ENCODE measurements at places on chromosomes 5 and 9.

DNA sequence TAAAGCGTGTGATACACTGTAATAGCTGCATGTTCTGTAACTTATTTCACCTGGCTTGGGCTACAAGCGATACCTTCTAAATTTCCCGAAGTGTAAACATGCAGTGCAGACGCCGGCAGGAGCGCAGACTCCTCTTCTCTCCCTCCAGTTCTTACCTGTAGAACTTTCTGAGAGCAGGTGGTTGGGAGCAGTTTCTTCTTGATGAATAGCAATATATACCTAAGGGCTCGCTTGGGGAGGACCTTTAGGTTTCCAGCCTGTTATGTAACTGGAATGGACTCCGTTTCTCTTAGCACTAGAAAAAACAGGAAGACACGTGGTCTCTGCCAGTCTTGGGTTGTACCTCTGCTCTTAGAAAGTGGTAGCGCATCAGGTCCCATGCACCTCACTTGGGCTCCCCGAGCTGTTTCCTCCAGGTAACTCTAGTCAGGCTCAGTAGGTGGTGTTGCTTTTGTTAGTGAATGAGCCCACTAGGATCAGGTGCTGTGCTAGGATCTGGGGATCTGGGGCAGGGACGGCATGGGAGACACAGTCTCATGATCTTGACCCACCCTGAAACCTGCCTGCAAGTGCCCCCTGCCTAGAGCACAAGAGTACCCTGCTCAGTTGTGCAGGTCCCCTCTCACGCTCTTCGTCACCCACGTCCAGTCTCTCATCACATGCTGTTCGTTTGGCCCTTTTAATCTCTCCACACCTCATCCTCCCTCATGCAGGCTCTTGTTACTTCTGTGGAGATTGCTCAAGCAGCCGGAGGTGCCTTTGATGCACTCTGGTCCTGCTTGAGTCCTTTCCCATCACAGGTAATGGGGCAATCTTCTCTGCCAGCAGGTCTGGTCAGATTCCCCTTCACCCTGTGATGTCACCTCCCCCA is 2.8 kb downstream of the TENT4A start:
- DNase-seq, result no peak

DNA sequence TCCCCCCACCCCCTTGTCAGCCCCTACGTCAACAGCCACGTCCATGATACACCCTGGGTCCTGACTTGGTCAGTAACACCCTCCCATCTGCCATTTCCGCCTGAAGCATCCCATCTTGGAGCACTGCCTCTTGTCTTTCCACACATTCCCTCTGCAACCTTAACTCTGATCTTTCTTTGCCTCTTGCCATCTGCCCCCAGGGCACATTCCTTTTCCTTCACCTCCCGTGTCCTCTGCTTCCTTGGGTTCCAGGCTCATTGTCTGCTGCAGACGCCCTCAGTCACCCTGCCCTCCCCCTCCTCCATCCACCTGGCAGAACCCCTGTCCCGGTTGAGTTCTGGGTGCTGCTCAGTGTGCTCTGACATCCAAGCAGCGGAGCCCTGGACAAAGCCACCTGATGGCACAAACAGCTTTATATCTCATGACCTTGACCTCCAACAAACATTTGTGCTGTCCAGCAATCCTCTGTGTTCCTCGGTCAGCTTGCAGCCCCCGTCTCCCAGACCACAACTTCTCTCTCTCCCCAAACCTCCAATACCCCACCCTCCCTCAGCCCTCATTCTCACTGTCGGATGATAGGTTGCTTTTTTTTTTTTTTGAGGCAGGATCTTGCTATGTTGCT is 97.7 kb upstream of the IER5L start:
- no peak for DNase-seq

DNA sequence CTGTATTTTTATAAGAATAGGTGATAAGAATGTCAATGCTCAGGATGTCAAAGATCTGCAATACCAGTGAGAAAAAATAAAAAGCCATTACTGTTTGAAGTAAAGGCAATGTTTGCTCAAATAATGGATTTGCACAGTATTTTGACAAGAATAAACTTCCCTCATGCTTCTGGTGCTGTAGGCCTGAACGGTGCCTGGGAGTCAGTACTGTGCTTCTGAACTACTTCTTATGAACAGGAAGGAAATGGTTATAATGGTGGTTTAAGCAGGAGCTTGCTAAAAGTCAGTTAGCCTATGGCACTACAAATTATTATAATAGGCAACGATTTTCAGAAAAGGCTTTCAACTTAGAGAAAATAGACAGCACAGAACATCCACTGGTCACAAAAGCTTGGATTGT is 548.3 kb upstream of the CDH18 start:
- DNase-seq, result no peak

- DNase-seq, result no peak
Observed at GRCh38 chr5:3182133-3182876, 413.3 kb upstream of the IRX1 start.

- DNase-seq, result no peak
Observed at GRCh38 chr9:137373611-137373980, 49.4 kb downstream of the EXD3 start.

DNA sequence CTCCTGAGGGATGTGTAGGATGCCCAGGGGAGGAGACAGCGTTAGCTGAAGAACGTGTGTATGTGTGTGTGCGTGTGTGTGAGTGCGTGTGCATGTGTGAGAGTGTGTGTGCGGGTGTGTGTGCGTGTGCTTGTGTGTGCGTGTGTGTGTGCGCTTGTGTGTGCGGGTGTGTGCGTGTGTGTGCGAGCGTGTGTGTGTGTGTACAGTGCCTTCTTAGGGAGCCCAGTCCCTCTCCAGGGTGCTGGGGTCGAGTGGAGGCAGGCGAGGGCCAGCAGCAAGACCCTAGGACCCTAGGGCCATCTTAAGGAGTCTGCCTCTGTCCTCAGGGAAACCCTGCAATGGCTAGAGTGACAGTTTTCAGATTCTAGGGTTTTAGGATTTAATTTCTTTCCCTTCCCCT is 26.0 kb upstream of the STXBP1 start:
- no peak for DNase-seq

DNA sequence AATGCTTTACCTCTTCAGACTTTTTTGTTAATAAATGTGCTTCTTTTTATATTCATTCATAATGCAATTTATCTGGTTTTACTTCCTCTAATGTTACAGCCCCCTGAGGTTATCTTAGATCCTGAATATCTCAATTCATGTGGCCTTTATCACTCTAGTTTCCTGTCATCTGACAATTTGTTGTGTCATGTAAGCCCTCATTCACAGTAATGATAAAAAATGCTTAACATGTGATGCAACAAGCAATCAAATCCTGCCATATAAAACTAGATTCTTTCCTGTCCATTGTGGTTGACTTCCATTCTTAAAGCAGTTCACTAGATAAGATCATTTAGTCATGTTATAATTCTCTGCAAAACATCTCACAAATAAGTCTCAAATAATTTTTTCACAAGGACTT is 991.2 kb upstream of the ACO1 start:
- no peak for DNase-seq

DNA sequence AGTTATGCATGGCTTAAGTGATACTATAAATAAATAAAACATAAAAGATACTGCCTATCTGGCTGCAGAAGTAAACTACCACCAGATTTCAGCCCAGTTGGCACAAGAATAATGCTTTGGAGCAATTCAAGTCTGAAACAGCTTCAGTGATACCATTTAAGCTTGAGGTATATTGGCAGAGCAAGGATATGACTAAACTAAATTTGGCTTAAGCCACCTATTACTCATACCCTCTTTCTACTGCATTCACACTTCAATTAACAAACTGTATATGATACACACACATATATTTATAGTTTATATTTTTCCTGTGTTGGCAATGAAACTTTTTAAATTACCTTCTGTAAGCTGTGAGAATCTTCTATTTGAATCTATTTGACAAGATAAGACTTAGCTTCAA is 431.9 kb downstream of the ANXA1 start:
- DNase-seq, result no peak

- DNase-seq, result no peak
Observed at GRCh38 chr9:126420643-126421564, 94.3 kb downstream of the MVB12B start.

- no peak for DNase-seq
Observed at GRCh38 chr5:132058646-132059042, 1.8 kb upstream of the IL3 start.

- DNase-seq, result no peak
Observed at GRCh38 chr9:102497709-102498108, 497.4 kb upstream of the CYLC2 start.

DNA sequence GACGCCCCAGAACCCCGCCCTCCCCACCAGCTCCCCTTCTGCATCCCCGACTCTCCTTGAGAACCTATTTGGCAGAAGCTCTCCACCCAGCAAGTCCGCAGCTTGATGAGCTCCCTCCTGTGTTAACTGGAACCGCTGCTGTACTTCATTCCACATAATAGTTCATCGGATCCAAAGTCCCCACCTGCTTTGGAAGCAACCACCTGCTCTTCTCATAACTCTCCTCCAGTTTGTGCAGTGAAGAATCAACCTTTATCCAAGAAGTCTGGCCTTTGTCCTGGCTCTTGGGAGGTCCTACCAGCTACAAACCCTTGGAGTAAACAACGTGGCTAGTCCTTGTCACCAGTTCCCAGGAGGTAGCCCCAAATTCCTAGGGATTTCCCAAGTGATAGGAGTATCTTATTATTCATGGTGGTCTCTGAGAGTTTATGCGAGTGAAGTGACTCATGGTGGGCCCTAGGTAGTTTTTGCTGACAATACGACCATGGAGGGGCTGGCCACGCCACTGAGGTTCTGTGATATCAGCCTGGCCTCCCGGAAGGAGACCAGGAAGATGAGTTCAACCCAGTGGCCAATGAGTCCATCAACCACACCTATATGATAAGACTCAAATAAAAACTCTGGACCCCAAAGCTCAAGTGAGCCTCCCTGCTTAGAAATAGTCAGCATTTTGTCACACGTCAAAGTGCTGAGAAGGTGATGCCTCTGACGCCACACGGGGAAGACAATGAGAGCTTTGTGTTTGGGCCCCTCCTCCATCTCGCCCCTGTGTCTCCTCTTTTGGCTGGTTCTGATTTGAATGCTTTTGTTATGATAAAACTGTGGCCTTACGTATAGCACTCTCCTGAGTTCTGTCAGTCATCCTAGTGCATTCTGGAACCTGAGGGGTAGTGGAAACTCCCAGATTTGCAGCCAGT is 3.6 kb upstream of the IL4 start:
- DNase-seq, result no peak

DNA sequence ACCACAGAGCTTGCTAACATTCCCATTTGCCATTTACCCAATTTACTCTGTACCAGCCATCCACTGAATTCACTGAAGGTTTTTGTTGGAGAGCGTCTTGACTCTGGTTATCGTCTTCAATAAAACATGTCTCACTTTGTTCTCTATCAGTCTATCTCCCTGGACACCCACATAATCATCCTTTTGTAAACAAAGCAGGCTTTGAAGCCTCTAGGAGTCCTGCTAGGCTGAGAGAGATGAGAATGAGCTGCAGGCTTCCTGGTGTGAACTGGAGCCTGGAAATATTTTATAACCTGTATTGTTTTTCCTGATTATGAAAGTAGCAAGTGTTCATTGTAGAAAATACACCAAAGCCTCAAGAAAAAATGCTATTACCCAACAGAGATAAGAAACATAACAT is 140.6 kb upstream of the ZNF366 start:
- DNase-seq, result no peak

GRCh38 chr9:107881626-107882300 is 392.2 kb upstream of the KLF4 start:
- no peak for DNase-seq

- DNase-seq, result no peak
Observed at GRCh38 chr5:169036079-169036805, 264.7 kb downstream of the SLIT3 start.

DNA sequence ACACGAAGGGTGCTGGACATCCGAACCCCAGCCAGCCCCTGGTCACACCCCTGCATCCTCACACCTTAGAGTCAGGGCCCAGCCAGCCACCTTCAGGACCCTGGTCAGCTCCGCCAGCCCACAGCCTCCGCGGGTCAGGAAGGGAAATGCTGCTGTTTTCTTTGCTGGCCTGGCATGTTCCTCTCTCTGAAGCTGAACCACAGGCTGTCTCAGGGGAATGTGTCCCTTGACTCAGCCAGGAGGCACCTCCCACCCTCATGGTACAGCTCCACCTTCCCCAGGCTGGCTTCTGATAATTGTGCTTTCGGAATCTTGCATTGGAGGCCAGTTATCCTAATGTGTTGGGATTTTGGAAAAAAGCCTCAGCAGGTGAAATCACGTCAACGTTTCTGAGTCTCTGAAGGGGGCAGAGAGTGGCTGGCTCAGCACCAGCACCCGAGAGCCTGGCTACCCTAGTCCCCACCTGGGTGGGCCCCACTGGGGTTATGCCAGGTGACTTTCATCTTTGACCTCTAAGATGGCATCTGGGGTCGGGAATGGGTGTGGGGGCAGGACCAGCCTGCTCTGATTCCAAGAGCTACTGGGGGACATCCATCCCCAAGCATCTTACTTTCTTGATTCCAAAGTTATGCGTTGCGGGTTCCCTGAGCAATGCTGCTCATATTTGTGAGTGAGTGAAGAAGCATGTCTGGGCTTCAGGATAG is 9.8 kb upstream of the OLFM1 start:
- DNase-seq, result no peak

- DNase-seq, result no peak
Observed at GRCh38 chr5:68440651-68441050, 225.1 kb downstream of the PIK3R1 start.

- DNase-seq, result no peak
Observed at GRCh38 chr5:112647428-112647827, 90.3 kb upstream of the APC start.

GRCh38 chr9:88339317-88339716 is 48.9 kb upstream of the SPIN1 start:
- no peak for DNase-seq

DNA sequence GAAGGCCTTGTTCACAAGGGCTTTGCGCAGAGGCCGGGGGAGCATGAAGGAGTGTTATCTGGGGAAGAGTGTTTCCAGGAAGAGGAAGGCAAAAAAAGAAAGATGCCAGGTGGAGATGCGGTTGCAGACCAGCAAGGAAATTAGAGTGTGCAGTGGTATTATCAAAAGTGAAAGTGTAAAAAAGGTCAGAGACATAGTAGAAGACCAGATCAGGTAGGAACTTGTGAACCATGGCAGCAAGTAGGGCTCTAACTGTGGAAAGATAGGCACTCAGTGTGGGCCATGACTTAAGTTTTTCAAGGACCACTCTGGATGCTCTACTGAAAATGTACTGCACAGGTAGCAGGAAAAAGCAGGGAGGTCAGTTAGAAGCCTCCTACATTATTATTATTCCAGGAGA is 90.1 kb upstream of the SPOCK1 start:
- no peak for DNase-seq

- no peak for DNase-seq
Observed at GRCh38 chr9:88814577-88814976, 176.7 kb upstream of the S1PR3 start.

GRCh38 chr5:151885138-151885908 is 39.3 kb downstream of the GLRA1 start:
- DNase-seq, result no peak

GRCh38 chr5:74685979-74686631 is 1.1 kb downstream of the HEXB start:
- no peak for DNase-seq

GRCh38 chr5:1152771-1153282 is 41.0 kb upstream of the SLC12A7 start:
- no peak for DNase-seq

Measured in activated CD8-positive, alpha-beta memory T cell treated with anti-CD3 and anti-CD28 coated beads for 4 hours (primary cell).